ENCODE measurements at places on chromosomes 16 and 17.

GRCh38 chr17:72176516-72176851 lies 55.7 kb downstream of the SOX9 start:
- DNase-seq = no peak

DNA sequence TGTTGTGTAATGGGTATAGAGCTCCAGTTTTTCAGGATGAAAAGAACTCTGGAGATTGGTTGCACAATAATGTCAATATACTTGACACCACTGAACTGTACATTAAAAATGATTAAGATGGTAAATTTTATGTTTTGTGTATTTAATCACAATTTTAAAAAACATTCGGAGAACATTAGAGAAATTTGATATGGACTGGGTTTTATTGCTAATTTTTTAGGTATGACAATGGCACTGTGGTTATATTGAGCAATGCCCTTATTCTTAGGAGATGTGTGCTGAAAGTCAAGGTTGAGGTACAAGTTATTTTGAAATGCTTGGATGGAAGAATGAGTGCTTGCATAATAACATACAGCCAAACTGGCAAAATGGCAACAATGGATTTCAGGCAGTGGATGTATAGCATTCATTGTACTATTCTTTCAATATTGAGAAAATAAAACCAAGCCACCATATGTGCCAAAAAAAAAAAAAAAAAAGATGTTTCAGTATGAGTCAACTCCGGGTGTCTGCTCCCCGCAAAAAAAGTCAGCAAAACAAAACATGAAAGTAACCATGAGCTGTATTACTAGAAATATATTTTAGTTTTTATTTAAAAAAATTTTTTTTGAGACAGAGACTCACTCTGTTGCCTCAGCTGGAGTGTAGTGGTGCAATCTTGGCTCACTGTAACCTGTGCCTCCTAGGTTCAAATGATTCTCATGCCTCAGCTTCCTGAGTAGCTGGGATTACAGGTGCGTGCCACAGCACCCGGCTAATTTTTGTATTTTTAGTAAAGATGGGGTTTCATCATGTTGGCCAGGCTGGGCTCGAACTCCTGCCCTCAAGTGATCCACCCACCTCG lies 19.8 kb downstream of the HOXB1 start:
- no peak for DNase-seq

- DNase-seq = no peak
These were observed 143.2 kb downstream of the SOCS1 start for GRCh38 chr16:11112723-11113348.

GRCh38 chr17:44967907-44968224 lies 237 bp downstream of the C1QL1 start:
- no peak for DNase-seq

DNA sequence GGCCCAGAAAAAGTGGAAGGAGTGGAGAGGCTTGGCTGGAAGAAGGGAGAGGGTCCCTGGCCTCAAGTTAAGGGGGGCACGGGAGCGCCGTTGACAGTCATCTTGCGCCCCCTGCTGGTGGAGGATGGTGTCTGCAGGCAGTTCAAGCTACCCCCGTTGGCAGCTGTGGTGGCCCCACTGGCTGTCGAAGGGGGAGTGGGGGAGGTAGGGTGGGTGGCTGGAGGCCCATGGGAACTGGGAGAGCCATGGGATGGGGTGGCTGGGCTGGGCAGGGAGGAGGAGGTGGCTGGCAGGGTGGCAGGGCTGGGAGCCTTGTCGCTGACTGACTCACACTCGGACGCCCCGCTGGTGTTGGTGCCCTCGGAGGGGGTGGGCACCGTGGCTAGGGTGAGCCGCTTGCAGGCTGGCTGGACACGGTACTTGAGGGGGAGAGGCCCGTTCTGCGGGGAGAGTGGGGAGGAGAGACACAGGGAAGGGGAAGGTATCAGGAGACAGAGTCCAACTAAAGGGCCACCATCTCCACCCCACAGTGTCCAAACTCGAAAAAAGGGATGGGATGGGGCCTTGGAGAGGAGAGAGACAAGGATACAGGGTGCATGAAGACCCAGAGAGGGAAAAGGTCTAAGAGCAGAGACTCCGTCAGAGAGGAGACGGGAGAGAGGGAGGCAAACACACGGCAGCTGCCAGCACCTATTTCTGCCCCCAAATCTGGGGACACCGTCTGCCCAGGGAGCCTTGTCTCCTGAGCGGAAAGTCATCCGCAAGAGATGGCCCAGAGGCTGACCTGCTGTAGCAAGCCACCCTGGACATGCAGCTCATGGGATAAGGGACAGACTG lies 5.2 kb downstream of the CISD3 start:
- DNase-seq = no peak

DNA sequence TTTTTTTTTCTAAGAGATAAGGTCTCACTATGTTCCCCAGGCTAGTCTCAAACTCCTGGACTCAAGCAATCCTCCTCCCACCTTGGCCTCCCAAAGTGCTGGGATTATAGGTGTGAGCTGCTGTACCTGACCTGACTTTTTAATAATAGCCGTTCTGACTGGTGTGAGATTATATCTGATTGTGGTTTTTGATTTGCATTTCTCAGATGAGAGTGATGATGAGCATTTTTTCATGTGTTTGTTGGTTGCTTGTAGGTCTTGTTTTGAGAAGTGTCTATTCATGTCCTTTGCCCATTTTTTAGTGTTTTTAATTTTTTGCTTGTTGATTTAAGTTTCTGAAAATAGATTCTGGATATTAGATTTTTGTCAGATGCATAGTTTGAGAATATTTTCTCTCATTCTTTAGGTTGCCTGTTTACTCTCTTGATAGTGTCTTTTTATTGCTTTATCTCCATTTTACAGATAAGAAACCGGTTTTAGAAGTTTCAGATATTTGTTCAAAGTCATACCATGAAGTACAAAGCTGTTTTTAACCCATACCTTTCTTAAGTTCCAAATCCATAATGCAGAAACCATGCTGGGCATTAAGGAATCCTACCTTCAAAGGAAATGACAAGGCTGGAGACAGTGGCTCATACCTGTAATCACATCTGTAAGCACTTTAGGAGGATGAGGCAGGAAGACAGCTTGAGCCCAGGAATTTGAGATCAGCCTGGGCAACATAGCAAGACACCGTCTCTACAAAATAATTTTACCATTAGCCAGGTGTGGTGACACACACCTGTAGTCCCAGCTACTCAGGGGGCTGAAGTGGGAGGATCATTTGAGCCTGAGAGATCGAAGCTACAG lies 168.4 kb upstream of the TBX2 start:
- no peak for DNase-seq

DNA sequence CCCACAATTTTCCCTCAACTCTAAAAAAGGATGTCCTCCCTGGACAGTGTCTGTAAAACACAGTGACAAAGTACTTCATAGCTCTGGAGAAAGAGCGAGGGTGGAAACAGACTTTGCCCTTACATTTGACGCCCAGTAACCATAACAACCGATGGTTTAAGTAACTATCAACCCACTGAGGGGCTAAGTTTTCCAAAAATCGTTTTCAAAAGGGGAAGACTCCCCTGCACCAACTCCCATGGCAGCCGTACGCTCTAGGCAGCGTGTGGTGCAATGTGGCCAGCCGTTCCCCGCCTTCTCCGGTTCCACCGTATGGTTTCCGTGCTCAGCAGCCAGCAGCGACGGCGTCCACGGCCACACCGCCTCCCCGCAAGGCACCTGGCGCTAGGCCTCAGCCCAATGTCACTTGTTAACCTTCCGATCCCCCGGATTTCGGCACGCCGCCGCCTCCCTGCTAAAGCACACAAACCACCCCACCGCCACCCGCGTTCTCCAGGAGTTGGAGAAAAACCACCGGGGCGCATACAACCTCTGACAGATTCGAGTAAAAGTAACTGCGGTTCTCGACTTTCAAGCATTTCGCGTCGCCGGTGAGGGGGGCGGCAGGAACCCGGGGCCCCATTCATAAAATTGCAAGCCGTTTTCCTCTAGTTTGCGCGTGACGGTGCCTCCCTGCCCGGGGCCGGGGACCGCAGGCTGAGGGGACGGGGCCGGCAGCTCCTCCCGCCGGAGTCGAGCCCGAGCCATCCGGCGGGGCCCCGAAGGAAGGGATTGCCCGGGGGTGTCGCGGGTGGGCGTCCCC lies 661 bp downstream of the TEX2 start:
- peak; percentile 78 for DNase-seq

DNA sequence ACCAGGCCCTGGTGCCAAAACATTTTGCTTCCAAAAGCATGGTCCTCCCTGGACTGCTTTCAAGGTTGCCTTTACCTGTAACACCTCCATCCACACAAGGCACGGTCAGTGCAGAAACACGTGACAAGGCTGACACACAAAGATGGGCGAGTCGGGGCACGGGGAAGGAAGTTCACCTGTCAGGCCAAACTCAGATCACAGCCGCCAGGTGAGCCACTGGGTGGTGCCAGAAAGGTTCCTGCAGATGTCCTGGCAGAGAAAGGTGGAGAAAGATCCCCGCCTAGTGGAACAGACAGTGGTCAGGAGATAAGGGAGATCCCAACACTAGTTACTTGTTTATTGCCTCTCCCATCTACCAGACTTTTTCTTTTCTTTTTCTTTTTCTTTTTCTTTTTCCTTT lies 155.3 kb downstream of the AIPL1 start:
- no peak for DNase-seq

DNA sequence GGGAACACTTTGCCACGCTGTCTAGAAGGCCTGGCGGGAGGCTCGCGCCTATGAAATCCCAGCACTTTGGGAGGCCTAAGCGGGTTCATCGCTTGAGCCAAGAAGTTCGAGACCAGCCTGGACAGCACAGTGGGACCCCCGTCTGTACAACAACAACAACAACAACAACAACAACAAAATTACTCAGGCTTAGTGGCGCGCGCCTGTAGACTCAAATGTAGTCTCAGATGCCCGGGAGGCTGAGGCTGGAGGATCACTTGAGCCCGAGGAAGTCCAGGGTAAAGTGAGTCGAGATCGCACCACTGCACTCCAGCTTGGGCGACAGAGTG lies 297 bp upstream of the SLFN13 start:
- no peak for DNase-seq
